Substantia nigra (tissue), 51 donors: ENCODE measurements at places on chromosomes 13 and 19.

GRCh38 chr13:52600666-52601065 is 41.6 kb upstream of the HNRNPA1L2 start:
- DNase-seq, result no peak

DNA sequence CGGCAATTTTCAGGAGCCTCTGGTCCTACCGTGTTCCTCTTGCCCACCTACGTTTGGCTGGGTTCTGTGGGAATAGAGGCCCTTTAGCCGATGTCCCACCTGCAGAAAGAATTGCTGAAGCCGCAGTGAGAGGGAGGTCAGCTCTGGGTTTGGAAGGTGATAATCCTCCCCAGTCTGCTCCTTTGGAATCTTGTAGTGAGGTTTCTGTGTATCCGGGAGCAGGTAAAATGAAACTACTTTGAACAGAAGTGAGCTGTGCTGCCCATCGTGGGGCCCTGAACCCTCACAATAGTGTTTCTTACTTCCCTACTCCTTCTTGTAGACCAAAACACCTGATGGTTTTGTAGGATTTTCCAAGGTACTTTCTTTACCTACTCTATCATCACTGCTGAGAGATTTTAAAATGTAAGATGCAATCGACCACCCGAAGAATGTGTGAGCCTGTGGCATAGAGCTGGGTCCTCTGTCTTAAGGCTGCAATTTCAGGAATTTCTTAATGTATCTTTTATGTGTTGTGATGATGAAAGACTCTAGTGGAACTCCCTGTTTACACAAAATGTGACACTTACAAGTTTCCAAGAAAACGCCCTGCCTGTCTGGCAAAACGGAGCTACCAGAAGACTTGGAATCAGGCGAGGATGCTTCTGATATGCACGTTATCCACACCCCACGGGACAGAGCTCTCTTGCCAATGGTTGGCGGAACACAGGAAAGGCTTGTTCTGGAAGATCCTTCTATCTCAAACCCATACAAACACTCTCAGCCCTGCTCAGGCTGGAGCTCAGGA is 76.1 kb downstream of the RGCC start:
- DNase-seq, result no peak

DNA sequence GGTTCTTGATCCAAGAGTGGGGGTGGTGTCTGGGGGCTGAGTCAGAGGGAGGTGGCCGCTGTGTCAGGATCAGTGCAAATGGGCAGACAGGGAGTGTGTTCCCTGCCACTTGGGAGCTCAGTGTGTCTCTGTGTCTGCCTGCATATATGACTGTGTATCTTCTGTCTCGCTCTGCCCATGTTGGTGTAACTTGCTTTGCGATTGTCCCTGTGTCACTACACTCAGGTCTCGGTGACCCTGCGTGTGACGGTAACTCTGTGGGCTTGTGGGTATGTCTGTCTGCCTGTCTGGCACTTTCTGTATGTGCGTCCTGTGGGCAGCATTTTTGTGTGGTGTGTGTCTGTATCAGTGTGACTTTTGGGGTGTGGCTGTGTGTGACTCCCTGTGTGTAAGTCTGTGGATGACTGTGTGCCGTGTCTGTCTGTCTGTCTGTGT is 8.2 kb upstream of the ERFL start:
- DNase-seq, result no peak

- DNase-seq, result peak; percentile 6
These were observed 2.5 kb downstream of the PCDH8 start for GRCh38 chr13:52845766-52846566.

- DNase-seq, result no peak
These were observed 698.7 kb upstream of the ARGLU1 start for GRCh38 chr13:107266657-107267056.

DNA sequence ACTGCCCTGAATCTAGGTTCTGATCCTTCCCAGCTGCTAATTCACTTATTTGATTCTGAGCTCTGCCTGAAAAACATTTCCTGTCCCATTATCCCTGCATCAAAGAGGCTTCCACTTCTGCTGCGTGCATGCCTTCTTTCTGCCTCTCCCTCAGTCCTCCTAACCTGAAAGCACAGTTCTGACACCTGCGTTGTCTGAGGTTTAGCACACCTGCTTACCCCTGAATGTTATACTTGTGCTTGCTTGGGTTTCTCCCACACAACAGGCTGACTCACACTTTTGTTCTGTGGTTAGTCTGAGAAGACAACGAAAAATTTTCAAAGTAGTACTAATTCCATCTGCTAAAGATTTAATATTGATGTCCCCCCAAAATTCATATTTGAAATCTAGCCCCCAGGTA is 3.1 kb upstream of the SOHLH2 start:
- DNase-seq, result no peak

DNA sequence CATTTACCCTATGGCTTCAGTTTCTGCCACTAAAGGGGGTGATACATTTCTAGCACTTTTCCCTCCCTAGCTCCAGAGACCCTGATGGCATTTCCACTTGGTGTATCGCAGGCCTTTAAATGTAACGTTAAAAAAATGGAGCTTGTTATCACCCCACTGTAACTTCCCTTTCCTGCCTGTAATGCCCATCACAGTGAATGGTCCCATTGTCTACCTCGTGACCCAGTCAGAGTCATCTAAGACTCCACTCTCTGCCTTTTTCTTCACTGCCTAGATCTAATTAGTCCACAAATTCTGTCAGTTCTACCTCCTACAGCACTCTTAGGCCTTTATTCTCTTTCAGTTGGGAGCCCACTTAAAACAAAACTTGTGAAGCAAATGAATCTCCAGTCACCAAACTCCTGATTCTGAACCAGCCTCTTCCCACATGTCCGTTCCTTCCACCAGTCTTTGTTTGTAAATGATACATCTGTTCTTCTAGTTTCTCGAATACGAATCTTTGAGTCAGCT is 64.8 kb downstream of the NHLRC3 start:
- DNase-seq, result peak; percentile 34

- DNase-seq, result no peak
These were observed 16.7 kb upstream of the COLGALT1 start for GRCh38 chr19:17538684-17539237.

DNA sequence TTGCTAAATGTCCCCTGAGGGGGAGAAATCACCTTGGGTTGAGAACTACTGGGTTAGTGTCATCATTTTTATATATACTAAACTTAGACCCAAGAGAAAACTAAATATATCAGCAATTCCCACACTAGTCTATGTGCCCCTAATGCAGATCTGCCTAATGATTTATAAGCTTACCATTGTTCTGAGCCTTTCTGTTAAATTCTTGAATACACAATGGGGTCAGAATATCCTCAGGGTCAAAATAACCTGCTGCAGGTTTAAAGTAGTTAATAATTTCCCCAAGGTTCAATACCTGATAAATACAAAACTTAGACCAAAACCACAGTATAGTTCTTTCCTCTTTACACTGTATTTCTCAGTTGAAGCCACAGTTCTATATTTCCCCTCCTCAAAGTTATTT is 4.6 kb downstream of the VWA8 start:
- DNase-seq, result no peak

DNA sequence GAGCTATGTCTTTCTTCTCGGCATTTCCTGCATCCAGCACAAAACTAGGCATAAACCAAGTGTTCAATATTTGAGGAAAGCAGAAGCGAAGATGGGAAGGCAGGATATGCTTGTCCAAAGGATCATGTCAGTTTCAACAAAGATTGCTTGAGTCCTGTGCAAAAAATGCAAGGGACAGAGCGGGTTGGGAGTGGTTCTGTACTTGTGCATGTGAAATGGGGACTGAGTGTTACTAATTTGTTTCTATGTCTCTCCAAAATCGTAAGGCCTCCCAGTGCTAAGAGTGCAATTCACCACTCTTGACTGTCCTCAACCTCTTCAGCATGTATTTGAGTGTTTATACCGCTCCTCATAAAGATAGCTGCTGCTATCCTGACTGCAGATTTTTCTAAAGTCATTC is 166.2 kb downstream of the DLEU7 start:
- DNase-seq, result no peak

DNA sequence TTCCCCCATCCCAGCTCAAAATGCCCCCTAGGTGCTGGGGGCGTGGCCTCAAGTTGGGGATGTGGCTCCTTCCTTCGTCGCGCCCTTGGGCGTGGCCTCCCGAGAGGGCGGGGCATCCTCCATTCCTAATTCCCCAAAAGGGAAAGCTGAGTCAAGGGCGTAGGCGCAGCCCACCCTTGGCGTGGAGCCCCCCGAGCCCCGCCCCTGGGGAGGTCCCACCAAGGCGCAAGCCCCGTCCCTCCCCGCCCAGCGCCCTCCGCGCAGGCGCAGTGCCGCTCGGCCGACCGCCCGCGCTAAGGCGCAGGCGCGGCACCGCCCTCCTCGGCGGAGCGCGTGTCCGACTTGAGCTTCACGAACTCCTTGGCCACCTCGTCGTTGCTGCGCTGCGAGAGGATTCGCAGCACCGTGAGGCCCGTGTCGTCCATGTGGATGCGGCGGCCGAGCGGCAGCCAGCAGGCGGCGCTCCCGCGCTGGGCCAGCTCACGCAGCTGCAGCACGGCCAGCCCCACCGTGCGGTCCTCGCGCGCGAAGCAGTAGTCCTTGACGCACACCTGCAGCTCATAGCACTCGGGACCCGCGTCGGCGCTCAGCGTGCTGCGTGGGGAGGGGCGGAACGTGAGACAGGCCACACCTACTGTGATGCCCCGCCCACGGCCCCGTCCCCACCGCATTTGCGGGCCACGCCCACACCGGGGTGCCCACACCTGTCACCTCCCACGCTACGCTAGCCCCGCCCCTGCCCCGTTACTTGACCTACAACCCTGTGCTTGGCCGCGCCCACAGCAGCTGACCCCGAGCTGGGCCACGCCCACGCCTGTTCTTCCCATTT is 50.5 kb downstream of the COLGALT1 start:
- peak; percentile 66 for DNase-seq

- no peak for DNase-seq
These were observed 165.4 kb downstream of the FLT1 start for GRCh38 chr13:28329395-28330158.

DNA sequence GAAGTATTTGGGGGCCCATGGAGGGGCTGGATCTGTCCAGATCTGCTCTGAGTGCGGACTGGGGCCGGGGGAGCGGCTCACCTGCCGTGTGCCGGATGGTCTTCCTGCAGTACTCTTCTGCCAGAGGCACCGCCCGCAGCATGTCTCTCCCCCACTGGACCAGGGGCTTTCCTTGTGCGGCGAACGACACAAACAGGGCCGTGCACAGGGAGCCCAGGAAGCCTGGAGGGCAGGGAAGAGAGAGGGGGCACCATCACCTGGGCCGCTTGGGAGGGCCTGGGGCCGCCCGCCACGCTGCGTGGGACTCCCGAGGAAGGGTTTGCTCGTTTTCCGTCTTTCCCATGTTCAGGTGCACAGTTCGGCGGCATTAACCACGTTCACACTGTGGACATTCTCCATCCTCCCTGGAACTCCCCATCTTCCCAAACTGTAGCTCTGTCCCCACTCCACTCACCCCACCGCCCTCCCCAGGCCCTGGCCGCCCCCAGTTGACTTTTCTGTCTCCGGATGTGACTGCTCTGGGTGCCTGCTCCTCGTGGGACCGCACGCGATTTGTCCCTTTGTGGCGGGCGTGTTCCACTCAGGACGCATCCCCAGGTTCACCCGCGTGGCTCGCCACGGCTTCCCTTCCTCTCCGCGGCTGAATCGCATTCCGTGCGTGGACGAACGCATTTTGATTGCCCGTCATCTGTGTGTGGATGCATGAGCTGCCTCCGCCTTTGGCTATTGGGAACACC is 24.2 kb downstream of the ADPRHL1 start:
- DNase-seq, result no peak

DNA sequence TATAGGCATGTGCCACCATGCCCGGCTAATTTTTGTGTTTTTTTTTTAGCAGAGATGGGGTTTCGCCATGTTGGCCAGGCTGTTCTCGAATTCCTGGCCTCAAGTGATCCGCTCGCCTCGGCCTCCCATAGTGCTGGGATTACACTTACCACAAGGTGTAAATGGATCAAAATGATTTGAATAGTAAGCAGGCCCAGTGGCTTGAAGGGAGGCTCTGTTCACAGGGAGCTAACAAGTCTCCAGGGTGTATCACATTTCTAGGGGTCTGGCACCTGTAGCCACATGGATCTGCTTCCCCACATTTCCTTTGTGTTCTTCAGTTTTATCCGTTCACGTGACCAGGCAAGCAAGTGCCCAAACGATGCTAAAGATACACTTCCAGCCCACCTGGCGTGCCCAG is 13.5 kb upstream of the CNFN start:
- no peak for DNase-seq

GRCh38 chr19:58085348-58085875 is 12.6 kb downstream of the ZSCAN18 start:
- DNase-seq, result no peak

DNA sequence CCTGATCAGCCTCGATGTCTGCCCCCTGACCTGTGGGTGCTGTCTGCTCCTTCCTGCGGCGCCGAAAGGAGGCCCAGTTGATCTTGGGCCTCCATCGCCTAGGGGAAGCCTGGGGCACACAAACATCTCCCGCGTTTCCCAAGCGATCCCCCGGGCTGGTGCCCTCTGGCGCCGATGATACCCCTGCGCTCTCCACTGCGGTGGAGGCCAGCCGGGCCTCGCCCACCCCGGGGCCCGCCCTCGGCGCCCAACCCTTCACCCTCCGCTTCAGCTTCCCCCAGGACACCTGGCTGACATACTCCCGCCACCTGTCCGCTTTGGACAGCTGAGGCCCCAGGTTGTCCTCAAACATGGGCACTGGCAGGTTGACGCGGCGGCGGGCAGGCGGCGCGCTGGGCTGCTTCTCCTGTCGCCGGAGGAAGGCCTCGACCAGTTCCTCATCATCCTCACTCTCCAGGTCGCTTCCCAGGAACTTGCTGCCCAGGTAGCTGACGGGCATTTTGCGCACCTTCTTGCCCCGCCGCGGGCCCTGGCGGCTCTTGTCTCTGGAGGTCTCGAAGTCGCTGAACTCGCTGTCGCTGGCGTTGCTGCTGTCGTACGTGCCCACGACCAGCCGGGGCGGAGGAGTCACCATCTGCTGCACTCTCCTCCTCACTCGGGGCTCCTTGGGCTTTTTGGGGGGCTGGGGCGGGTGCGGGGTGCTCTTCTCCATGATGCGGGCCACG is 1.3 kb downstream of the CCDC8 start:
- no peak for DNase-seq

- no peak for DNase-seq
These were observed 14.9 kb downstream of the STK11 start for GRCh38 chr19:1220477-1220930.

- no peak for DNase-seq
These were observed 2.9 kb downstream of the KLF2 start for GRCh38 chr19:16327501-16327900.
